ENCODE measurements at places on chromosomes 5 and 9. TPM values are rescaled to one million over a fixed set of nuclear protein-coding genes. Genes with fewer than 3 reads are reported as not detected.

DNA sequence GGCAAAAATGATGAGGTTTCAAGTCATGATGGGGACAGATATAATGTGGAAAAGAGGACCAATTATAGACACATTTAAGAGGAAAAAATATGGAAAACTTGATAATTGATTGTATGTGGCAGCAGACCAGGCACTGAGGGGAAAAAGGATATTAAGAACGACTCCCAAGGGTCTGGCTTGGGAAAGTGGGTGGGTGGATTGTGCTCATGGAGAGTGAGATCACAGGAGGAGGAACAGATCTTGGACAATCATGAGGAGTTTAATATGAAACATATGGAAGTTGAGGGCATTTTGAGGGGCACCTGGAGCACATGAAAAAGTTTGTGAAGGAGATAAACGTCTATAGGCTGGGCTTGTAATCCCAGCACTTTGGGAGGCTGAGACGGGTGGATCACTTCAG is 454.3 kb upstream of the KLF4 start:
- DNase-seq, result no peak
- H3K4me1 ChIP-seq, result no peaks in the 10 kb centered on the region
- H3K4me3 ChIP-seq, result no peak overlapping the region
- H3K27ac ChIP-seq, result no peak overlapping the region
- H3K36me3 ChIP-seq, result no peaks in the 10 kb centered on the region

DNA sequence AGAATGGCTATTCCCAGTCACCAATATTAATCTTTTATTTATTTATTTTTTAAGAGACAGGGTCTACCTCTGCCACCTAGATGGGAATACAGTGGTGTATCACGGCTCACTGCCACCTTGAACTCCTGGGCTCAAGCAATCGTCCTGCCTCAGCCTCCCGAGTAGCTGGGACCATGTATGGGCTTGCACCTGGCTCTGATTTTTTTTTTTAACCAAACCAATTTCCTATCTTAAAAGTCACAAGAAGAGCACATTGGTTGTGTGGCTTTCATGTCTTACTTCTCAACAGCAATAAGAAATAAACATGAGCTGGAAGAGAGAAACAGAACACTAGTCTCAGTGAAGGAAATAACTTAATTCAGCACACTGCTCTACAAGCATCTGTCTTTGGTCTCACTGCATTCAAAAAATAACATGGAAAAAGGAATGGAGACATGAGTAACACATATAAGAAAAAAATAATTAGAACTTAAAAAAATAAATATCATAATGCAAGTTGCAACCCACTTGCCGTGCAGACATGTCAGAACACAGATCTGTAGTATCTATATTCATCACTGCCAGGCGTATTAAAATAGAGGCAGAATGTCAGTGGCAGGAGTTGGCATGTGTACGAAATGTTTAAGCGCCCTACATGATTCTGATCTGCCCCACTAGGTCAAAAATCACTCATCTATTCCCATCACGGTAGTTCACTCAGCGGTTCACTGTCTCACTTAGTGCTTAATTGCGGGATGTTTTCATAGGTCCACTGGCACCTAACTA is 66.4 kb downstream of the EFNA5 start:
- no peak for DNase-seq
- H3K4me3 ChIP-seq, result no peak overlapping the region
- no peaks in the 10 kb centered on the region for H3K36me3 ChIP-seq
- H3K27ac ChIP-seq, result no peak overlapping the region
- no peaks in the 10 kb centered on the region for H3K4me1 ChIP-seq
- peaks cover 4% of the 10 kb centered on the region for H3K27me3 ChIP-seq

- H3K27me3 ChIP-seq, result no peaks in the 10 kb centered on the region
- no peak overlapping the region for H3K27ac ChIP-seq
- DNase-seq, result no peak
- H3K4me1 ChIP-seq, result no peaks in the 10 kb centered on the region
Observed at GRCh38 chr5:8327016-8327415, 458.1 kb downstream of the MTRR start.

- H3K36me3 ChIP-seq, result peaks cover 84% of the 10 kb centered on the region
- peaks cover 8% of the 10 kb centered on the region for H3K4me1 ChIP-seq
- H3K4me3 ChIP-seq, result peak overlapping the region; percentile 49
Observed at GRCh38 chr9:297104-297972, 82.7 kb downstream of the DOCK8 start.

GRCh38 chr5:17918373-17919104 is 284.3 kb downstream of the TAF11L14 start:
- no peak overlapping the region for H3K27ac ChIP-seq
- H3K27me3 ChIP-seq, result no peaks in the 10 kb centered on the region
- H3K36me3 ChIP-seq, result no peaks in the 10 kb centered on the region

GRCh38 chr5:60955239-60955638 is 10.2 kb downstream of the NDUFAF2 start:
- H3K4me3 ChIP-seq, result no peak overlapping the region
- no peak for DNase-seq
- H3K27me3 ChIP-seq, result no peaks in the 10 kb centered on the region
- H3K36me3 ChIP-seq, result no peaks in the 10 kb centered on the region
- no peaks in the 10 kb centered on the region for H3K4me1 ChIP-seq

- H3K4me1 ChIP-seq, result no peaks in the 10 kb centered on the region
- H3K27me3 ChIP-seq, result no peaks in the 10 kb centered on the region
- H3K4me3 ChIP-seq, result no peak overlapping the region
- no peak for DNase-seq
Observed at GRCh38 chr5:147673266-147673665, 109.3 kb downstream of the JAKMIP2 start.

DNA sequence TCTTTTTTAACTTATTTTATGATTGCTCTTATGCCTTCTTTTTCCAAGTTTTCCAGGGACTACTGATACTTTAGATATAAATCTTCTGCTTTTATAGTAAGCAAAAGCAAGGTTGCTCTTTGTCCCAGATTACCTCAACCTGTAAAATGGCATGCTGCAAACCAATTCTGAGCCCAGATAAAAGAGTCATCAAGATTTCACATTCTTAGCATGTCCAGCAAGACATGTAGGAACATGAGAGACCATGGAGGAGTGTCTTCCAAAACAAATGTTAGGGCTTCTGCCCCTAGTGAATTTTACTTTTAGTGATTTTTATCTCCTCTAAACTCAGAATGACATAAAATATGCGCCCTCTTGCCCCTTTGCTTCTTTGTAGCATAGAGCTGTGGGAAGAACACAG is 7.0 kb upstream of the CDC20B start:
- no peaks in the 10 kb centered on the region for H3K36me3 ChIP-seq
- no peak for DNase-seq
- H3K4me3 ChIP-seq, result no peak overlapping the region
- peaks cover 70% of the 10 kb centered on the region for H3K27me3 ChIP-seq

GRCh38 chr9:83271665-83272071 is 208.7 kb upstream of the RASEF start:
- H3K36me3 ChIP-seq, result no peaks in the 10 kb centered on the region
- no peaks in the 10 kb centered on the region for H3K4me1 ChIP-seq
- no peaks in the 10 kb centered on the region for H3K27me3 ChIP-seq

GRCh38 chr9:84189904-84190303 is 150.7 kb downstream of the SLC28A3 start:
- H3K4me1 ChIP-seq, result no peaks in the 10 kb centered on the region
- no peaks in the 10 kb centered on the region for H3K27me3 ChIP-seq
- no peaks in the 10 kb centered on the region for H3K36me3 ChIP-seq
- no peak for DNase-seq
- H3K27ac ChIP-seq, result no peak overlapping the region

- H3K4me1 ChIP-seq, result no peaks in the 10 kb centered on the region
- H3K36me3 ChIP-seq, result no peaks in the 10 kb centered on the region
- H3K27me3 ChIP-seq, result no peaks in the 10 kb centered on the region
Observed at GRCh38 chr9:71858812-71859211, 52.2 kb downstream of the ABHD17B start.

DNA sequence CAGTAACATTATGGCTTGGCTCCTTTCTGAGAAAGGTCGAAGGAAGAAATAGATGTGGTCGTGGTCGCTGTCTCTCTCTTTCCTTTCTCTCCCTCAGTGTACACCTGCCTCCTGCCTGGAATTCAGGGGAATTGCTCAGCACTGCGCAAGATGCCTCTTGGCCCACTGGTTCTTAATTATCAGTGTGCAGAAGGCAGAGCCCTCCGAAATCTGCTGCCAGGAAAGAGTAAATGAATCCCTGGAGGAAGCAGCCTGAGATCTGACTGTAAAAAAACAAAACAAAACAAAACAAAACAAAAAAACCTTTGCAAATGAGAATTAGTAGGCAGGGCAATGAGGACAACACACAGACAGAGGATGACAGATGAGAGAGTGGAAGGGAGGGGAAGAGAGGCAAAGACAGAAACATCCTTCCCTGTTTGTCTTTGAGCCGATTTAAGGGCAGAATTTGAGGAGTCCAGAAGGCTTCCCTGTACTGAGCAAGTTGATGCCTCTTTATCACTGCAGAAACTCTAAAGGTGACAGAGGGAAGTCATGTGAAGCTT is 113.8 kb upstream of the PUM3 start:
- H3K27ac ChIP-seq, result no peak overlapping the region
- no peak for DNase-seq
- H3K4me3 ChIP-seq, result no peak overlapping the region
- H3K36me3 ChIP-seq, result no peaks in the 10 kb centered on the region

Gene IL9
- not detected for total RNA-seq

Gene FAM78A
- 95.6 TPM for total RNA-seq

Gene RFESD
- total RNA-seq, result 2.2 TPM

Gene INPP5E
- total RNA-seq, result 30.3 TPM

Gene PCDHA2
- not detected for total RNA-seq

Gene GCNT4
- 16.6 TPM for total RNA-seq

Gene PGM5
- total RNA-seq, result not detected

Gene PCDHA9
- total RNA-seq, result not detected

Gene SPINK13
- total RNA-seq, result not detected

Gene PKD2L2
- total RNA-seq, result not detected

All from CD4-positive, CD25-positive, alpha-beta regulatory T cell (primary cell).